NCI-H446 (cell line): ENCODE measurements at places on chromosomes 12 and 14.

DNA sequence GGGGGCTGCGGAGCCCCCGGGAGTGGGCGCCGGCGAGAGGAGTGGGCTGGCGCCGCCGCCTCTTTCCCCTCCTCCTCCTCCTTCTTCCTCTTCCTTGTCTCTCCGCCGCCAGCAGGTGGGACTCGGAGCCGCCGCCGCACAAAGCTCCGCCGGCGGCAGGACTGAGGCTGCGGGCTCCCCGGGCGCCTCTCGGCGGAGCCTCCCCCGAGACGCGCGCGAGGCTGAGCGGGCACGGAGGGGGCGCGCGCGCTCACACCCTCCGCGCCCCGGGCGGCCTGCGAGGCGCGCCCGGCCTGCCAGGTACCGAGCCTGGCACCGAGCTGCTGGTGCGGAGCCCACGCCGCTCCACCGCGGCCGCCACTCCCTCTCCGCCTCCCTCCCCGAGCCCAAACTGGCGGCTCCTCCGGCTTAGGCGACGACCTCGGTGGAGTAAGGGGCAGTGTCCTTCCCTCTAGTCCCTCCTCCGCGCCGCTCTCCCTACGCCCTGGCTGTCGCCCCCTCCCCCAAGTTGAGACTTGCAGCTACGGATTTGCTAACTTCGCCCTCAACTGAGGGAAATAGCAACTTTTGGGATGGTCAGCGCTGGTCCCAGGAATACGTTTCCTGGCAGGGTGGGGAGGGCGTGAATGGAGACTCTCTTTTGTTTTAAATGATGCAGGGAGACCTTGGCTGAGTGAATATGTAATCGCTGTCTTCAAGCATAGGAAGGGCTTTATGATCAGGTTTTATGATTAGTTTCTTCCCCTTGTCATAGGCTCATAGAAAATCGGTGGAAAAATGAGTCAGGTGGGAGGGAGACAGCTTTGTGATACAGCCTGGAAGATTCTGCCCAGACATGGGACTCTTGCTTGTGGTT is 199.5 kb upstream of the CAND1 start:
- DNase-seq: peak; percentile 51

DNA sequence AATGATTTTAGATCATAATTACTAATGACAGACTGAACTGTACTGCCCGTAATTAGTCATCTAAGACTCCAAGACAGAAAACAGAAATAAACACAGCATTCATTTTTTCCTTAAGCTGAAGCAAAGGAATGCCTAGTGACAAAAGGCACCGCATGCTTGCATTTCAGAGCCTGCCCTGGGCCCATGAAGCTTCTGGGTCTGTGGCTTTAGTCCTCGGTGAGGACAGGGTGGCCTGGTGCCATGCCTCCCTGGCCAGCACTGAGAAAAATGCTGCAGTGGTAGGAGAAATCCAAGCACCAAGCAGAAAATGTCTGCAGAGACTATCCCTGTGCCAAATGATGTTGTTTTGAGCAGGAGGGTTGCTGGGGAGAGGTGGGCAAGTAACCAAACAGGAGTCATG is 171.6 kb downstream of the CALM1 start:
- peak; percentile 38 for DNase-seq

- no peak for DNase-seq
Measured at GRCh38 chr12:95838125-95838524, 20.6 kb upstream of the SNRPF start.

DNA sequence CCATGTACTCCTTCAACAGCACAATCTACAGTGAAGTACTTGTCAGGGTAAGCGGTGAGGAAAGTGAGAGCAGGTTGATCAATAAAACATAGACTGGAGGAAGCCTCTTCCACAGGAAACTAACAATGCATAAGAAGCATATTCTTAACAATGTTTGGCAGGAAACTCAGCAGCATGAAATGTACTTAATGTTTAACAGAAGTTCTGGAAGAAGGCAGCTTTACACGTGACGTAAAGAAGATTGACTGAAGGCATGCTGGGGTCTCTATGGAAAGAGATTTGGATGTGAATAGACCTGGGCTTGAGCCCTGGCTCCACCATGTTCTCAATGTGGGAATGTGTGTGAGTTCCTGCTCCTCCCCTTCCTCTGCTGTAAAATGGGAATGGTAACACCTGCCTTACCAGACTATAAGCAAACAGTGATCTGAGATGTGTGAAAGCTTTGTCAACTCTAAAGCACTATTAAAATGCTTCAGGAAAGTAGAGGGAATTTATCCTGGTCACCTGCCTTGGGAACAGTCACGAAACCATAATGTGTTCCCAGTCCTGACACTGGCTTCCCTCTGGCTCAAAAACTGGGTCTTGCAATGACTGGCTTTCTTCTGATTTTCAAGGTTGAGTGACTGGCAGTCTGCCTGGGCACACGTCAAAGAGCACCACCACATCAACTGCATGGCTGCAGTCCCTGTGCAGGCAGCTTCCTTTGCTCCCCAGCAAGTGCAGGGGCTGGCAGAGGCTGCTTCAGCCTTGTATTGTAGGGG is 384.6 kb downstream of the APAF1 start:
- peak; percentile 49 for DNase-seq

GRCh38 chr12:85448548-85449139 is 168.6 kb downstream of the ALX1 start:
- DNase-seq: peak; percentile 49
